Activated CD8-positive, alpha-beta memory T cell treated with anti-CD3 and anti-CD28 coated beads for 4 hours (primary cell): ENCODE measurements at places on chromosomes 3 and 15.
A peak's percentile ranks its signal among the peaks of the same experiment; 100 is the strongest.

GRCh38 chr15:60374209-60374608 is 23.6 kb downstream of the ANXA2 start:
- no peak for DNase-seq

DNA sequence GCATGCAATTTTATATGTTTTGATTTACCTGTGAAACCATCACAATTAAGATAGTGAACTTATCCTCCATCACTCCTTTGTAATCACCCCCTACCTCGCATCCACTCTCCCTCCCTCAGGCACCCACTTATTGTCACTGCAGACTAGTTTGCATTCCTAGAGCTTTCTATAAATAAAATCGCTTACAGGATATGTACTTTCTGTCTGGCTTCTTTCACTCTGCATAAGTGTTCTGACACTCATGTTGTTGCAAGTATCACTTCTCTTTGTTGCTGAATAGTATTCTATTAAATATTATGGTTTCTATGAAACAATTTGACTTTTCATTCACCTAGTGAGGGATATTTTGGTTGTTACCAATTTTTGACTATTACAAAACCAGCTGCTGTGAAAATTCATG is 139.3 kb downstream of the RSRC1 start:
- no peak for DNase-seq

DNA sequence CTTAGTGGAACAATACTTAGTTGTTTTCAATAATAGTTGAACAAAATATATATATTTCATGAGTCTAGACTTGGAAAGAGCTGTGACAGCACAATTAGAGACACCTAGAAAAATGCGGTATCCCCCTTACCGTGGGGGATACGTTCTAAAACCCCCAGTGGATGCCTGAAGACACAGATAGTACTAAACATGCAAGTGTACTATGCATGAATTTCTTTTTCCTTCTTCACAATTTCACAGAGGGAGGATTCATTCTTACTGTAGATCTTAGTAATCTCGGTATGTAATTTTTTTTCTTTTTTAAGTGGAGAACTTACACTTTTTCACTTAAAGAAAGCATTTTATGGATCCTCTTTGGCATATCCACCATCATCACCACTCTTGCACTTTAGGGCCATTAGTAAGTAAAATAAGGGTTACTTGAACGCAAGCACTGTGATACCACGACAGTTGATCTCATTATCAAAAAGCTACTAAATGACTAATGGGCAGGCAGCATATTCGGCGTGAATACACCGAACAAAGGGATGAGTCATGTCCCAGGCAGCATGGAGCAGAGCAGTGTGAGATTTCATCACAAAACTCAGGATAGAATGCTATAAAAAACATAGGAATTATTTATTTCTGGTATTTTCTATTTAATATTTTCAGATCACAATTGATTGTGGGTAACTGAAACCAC is 72.3 kb upstream of the ZNF280D start:
- DNase-seq, result no peak

GRCh38 chr3:143031327-143031726 is 30.0 kb downstream of the U2SURP start:
- no peak for DNase-seq

DNA sequence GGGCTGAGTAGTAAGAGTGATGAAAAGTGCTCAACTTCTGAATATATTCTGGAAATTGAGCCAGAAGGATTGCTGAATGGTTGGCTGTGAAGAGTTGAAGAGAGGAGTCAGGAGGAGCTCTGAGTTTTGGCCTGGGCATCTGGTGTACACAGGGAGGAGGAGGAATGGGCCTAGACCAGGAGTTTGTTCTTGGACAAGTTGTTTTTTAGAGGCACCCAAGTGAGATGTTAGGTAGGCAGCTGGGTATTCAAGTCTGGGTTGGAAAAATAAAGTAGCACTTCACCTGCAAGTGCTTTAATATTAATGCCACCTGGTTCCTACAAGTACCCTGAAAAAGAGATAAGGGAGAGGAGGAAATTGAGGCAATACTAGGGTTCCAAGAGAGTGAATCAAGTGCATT is 14.7 kb downstream of the BSN start:
- DNase-seq, result no peak

DNA sequence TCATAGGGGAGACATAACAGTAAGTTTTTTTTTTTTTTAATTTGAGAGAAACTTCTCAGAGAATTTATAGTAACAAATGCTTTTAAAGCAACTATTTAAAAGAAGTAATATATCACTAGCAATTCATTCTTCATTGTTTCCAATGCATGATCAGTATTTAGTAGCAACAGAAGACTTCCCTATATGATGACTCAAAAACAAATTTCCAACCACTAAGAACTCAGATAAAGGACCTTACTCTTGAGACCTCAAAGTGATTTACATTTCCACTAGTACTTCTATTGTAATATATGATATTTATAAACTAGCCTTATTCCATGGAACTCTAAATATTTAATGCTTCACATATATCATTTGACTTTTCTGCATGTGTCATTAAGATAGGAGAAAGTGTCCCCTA is 356.3 kb downstream of the ZBTB20 start:
- no peak for DNase-seq

DNA sequence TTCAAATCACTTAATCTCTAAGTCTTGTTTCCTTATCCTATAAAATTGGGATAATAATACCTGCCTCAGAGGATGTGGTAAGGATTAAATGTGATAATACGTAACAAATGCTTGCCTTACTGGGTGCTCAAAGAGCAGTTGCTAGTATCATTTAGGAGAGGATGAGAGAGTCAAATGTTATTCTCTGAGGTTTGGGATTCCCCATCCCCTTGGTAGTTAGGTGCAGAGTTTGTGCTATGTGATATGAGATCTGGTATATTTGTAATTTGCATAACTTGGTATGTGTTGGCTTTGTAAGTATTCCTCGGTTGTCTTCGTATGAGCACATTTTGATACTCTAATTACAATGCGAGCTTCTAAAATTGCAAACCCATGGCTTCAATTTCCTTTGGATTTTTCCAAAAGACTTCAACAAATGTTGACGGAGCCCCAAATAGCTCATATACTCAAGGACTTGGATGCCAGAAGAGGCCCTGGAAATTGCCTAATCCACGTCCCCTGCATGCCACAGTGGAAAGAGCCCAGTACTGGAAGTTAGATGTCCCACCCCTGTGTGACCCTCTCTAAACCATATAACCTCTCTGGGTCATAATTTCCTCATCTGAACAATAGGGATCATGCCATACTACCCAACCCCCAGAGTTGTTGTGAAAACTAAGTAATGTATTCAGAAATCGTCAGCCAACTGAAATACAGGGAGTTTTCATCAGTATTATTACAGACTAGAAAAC is 85.0 kb downstream of the FBN1 start:
- no peak for DNase-seq

- DNase-seq, result no peak
These were observed 181.6 kb upstream of the RBMS3 start for GRCh38 chr3:29099296-29099695.

- no peak for DNase-seq
These were observed 51.8 kb upstream of the DGKG start for GRCh38 chr3:186413615-186414415.

DNA sequence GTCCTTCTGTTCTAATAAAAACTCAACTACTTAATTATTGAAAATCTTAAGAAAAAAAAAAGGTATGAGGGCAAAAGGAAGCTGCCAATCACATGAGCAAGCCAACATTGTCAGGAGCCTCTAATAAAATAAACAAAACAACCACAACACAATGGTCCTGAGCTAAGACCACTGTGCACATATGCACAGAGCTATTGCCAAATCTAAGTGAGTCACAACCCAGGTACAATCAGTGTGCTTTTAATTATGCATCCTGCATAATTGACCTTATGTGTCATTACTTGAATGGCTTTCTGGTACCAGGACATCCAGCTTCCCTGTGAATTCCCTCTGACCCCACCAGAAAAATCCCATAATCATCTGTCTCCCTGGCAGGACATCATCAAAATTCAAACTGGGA is 639.8 kb downstream of the MAGI1 start:
- no peak for DNase-seq

- peak; percentile 45 for DNase-seq
These were observed 18.7 kb upstream of the HDAC11 start for GRCh38 chr3:13461169-13462124.

DNA sequence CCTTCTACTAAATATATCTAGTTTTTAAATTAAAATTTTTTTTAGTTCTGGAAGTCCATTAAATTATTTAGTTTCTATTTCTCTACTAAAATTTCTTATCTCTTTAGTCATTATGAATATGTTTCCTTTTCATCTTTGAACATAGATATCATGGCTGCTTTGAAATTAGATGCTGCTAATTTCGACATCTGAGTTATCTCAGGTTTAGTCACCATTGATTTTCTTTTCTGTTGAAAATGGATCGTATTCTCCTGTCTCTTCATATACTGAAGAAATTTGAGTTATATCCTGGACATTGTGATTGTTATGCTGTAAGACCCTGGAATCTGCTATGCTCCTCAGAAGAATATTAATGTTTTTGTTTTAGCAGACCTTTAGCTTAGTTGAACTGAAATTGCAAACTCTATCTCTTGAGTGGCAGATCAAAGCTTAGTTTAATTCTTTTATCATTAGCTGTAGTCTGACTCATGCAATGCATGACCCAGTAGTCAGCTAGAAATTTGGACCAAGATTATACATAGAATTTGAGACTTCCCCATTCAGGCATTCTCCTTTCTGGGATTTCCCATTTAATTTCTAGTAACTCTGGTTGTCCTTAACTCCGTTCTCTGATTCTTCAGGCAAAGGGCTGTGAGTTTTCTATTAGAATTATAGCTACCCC is 439.8 kb upstream of the IL12A start:
- DNase-seq, result no peak

DNA sequence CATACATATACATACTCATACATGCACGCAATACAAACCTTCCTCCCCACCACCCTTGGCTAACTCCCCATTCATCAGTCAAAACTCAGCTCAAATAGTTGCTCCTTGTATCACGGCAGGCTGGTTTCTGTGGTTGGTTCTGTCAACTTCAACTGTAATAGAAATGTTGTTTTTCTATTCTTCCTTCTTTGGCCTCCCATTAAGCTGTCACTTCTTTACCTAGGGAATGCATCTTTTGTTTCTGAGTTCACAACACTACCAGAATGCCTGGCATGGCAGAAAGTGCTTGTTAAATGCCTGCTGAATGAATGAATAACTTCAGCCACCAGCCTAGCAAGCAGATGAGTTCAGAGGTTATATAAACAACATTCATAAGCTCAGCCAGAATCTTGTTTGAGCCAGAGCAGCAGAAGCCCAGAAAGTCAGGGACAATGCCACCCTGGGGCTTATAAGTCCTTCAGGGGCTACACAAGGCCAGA is 63.1 kb downstream of the B3GALNT1 start:
- DNase-seq, result no peak

- no peak for DNase-seq
These were observed 144.1 kb downstream of the FILIP1L start for GRCh38 chr3:99970198-99970597.

GRCh38 chr15:74385733-74386132 is 18.3 kb upstream of the CYP11A1 start:
- no peak for DNase-seq

GRCh38 chr3:188421151-188421821 is 267.3 kb downstream of the LPP start:
- DNase-seq, result no peak

GRCh38 chr15:63225381-63225780 is 36.0 kb downstream of the RAB8B start:
- no peak for DNase-seq

- no peak for DNase-seq
These were observed 68.4 kb downstream of the SLC12A8 start for GRCh38 chr3:125143982-125144652.

GRCh38 chr3:186854146-186854545 is 11.6 kb downstream of the ADIPOQ start:
- DNase-seq, result no peak

DNA sequence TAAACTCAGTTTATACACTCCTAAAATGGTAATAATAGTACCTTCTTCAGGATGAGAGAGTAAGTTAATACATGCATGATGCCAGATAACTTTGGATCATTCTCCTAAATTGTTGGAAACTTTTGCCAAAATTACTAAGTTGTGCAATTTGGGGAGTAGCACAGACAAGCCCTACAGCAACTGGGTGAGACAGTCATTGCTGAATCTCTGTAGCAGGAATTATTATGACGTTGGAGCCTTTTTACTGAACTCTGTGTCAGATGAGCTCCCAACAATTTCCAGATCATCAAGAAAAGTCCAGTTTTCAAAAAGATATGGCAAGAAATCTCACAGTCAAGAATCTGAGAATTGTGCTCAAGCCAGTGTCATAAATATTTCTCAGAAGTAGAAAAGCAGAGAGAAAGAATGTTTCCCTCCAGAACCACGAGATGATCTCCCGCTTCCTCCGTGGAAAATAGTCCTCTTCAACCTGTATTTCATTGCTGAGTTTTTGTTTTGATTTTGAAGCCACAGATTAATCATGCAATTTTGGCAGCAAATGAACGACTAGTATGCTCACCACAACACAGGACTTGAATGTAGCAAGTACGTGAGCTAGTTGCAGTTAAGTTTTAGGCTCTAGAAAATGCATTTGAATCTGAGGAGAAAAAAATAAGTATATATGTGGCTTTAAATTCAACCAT is 485.4 kb downstream of the CNTN6 start:
- no peak for DNase-seq

GRCh38 chr15:25464784-25465183 is 26.0 kb upstream of the UBE3A start:
- DNase-seq, result no peak

DNA sequence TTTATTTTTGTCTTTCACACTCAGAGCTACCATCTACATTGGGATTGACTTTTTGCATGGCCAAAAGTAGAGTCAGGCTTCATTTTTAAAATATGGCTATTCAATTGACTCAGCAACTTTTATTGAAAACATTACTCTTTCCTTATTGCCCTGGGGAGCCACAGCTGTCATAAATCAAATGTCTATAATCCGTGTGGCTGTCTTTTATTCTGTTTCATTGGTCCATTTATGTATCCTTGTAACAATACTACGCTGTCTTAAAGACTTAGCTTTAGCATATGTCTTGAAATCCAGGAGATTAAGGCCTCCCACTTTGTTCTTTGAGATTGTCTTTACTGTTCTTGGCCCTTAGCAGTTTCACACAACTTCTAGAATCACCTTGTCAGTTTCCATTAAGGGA is 55.2 kb downstream of the CEMIP start:
- DNase-seq, result no peak

GRCh38 chr3:59990915-59991314 is 941.1 kb upstream of the CFAP20DC start:
- DNase-seq, result no peak

- no peak for DNase-seq
These were observed 1.2 kb downstream of the LARP6 start for GRCh38 chr15:70852501-70853317.

- DNase-seq, result no peak
These were observed 9.4 kb upstream of the DVL3 start for GRCh38 chr3:184145751-184146270.

GRCh38 chr3:64216274-64217147 is 8.8 kb downstream of the PRICKLE2 start:
- no peak for DNase-seq
